Ureter (tissue), 1 donor: ENCODE measurements at places on chromosomes 4 and X.

GRCh38 chrX:43068639-43069038 lies 290.7 kb upstream of the PPP1R2C start:
- no peak for DNase-seq

GRCh38 chr4:123301923-123302322 lies 94.7 kb upstream of the SPRY1 start:
- DNase-seq: no peak

DNA sequence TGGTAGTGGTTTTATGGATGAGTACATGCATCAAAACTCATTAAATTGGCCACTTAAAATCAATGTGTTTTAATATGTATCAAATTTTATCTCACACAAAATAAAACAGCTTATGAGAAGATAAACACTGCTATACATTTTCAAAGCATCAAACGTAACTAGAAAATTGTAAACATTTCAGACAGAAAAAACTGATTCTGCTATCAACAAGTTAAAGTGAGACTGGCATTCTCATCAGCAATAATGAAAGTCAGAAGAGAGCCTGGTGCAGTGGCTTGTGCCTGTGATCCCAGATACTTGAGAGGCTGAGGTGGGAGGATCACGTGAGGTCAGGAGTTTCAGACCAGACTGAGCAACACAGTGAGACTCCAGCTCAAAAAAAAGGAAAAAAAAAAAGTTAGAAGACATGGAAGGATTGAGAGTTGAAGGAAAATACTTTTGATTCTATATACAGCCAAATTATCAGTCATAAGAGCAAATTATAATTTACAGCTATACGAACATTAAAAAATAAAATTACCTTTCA lies 2.9 kb downstream of the TBCK start:
- no peak for DNase-seq

- DNase-seq: no peak
These were observed 1.0 kb downstream of the SCD5 start for GRCh38 chr4:82797405-82798111.

DNA sequence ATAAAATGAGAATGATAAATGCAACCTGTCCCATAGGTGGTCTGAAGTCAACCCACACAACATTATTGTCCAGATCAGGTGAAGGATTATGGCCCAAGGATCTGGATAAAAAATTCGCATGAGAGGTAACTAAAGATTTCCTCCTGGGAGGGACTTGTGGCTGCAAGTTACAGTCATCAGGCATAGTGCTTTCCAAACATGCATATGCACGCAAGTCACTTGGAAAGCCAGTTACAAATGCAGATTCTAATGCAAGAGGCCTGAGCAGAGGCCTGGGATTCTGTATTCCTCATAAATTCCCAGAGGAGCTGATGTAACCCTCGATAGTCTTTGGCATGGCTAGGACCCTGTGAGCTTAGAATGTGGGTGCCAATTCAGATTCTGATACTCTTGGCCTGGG lies 21.1 kb downstream of the HS3ST1 start:
- no peak for DNase-seq

DNA sequence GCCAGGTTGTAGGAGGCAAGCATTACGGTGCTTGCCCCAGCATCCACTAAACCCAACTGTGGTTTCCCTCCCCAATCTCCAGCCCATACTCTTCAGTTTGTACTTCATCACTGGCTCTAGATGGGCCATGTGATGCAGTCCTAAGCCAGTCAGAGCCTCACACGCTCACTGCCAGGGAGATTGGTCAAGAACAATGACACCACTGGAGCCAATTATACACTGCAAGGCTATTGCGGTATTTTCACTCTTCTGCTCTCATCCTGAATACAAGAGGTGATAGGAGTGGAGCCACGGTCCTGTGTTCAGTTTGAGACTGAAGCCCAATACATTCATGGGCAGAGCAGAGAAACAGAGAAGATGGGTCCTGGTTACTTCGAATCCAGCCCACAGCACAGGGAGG lies 58.4 kb downstream of the SEPSECS start:
- no peak for DNase-seq

DNA sequence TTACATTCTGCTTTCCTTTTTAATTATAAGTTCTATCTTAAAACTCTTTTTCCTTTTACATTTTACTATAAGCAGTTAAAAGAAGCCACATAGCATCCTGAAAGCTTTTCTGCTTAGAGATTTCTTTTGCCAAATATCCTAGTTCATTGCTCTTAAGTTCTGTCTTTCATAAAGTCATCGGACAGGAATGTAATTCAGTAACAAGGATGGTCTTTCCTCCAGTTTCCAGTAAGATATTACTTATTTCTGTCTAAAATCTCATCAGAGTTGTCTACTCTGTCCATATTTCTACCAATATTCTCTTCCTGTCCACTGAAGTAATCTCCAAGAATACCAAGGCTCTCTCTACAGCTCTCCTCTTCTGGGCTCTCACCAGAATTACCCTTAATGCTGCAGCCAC lies 37.5 kb upstream of the ADH1C start:
- DNase-seq: no peak

- no peak for DNase-seq
These were observed 15.2 kb downstream of the ETDC start for GRCh38 chrX:135324463-135324862.

DNA sequence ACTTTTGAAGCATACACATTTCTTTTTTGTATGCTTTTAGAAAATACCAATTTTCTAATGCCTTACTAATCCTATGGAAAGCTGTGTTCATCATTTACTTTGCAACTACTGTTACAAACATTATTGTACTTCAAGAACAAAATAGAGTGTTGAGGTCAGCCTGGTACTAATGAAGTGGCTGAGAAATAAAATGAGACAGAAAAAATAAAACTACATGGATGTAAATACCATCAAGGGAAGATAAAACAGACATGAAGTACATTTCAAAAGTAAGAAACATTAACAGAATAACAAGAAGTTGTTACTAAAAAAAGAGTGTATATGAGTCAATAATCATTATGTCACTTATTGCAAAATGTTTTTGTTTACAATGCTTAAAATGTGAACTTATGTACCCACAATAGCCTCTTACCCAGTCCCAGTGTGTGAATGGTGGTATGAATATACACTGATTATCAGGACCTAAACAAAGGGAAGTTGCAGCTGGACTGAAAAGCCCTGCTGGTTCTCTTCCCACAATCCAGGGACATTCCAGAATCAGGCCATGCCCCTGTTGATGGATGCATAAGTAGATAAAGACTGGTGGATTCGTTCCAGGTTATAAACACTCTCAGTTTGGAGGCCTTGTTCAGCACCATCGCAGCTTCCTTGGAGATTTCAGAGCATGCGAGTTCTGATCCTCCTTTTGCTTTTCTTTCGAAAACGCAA lies 2.4 kb upstream of the CSN3 start:
- no peak for DNase-seq

DNA sequence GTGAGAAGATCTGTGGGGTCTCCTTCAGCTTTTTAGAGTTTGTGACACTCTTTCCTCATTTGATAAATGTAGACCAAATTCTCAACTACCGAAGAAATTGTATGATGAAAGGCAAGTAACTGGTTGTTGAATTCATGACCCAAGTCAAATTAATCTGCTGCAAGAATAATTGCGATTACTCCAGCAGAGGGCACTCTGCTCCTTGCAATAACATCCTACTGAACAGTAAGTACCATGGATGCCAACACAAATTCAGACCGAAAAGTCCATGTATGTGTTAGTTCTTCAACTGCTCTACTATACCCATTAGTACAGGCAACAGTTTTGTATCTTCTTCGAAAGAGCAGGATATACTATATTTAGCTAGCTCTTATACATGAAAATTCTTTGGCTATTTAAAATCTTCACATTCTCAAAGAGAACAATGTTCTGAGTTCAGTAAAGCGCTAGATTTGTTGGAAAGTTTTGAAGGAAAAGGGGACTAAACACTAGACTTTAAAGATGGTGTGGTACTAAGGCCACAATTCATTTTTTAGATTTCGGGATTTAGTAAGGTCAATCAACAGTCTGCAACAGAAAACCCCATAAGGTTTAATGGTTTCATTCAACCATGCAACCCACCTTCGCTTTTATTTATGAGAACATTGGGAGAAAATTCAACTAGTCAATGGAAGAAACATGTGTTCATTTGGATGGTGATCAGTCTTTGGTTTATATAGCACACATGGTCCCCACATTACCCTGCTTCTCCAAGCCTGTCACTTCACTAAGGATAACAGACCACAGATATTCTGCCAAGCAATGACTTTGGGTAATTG lies 105.4 kb upstream of the TBC1D9 start:
- peak; percentile 75 for DNase-seq

DNA sequence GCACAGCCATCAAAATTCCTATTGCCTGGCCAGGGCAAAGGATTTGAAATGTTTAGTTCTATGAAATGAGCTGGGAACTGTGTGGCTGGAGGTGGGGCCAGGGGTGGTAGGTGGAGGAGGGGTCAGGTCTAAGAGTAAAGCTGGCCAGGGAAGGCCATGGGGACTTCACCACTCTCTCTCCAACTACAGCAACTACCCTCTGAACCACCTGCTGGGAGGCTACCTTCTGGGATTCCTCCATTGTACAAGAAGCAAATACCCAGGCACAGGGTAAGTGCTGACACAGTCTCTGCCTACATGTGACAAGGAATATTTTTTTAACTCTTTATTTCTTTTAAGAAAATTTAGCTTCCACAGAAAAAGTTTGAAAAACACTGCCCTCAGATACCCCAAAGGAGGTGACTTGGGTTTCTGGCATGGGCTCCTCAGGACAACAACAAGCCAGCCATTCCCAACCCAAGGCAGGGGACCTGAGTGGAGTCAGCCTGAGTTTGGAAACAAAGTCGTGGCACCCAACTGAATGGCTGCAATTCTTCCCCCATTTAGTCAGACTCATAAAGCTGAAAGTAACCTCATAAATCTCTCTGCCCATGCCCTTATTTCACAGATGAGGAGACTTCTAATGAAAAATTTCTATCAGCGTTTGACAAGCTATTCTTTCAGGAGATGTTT lies 593.8 kb upstream of the DIPK2B start:
- no peak for DNase-seq

- DNase-seq: no peak
These were observed 14.3 kb upstream of the RAB28 start for GRCh38 chr4:13498469-13498868.

DNA sequence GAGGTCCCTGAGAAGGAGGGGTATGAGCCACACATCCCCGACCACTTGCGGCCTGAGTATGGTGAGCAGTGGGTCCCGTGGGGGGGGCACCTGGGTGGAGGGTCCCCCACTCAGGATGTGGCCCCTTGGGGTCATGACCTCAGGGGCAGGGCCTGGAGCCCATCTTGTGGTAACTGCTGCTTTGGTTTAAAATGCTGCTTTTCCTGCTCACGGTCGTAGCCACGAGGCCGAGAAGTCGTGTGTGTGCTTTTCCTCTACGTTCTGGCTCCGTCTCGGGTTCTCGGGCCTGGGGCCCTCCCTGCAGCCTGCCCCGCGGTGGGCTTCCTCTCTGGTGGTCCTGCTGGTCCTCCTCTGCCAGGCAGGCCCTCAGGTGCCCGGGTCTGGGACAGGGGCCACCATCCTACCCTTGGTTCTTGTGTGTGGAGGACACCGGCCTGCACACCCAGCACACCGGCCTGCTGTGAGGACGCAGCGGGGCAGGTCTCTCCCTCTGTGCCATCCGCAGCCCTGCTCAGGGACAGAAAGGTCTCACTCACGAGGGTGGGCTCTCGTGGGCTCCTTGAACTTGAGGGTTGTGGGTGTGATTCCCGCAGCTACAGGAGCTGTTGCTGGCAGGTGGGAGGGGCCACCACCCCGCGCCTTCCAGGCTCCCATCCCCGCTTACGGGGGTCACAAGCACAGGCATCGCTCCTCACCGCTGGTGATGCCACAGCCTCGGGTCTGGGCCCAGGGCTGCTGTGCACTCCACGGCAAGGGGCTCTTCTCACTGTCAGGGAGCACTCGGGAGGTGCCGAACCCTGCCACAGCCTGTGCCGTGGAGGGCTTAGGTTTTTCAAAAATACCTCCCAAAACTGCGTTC lies 19.6 kb downstream of the UVSSA start:
- DNase-seq: no peak

DNA sequence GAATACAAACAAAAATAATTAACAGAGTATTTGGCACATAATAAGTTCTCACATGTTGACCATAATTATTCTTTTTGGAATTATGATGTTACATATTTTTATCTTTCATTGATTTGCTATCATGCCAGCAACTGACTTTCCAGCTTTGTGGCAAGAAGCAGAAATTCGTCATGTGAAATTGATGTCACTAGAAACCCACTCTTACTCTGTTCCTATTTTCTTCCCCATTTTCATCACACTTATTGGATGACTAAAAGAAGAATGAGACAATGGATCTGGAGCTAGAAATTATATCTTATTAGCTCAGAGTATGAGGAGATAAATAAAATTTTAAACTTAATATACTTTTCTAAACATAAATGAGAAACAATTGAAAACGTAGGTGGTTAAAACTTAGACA lies 31.9 kb downstream of the EGF start:
- no peak for DNase-seq

- no peak for DNase-seq
These were observed 30.0 kb downstream of the HTN1 start for GRCh38 chr4:70080205-70080604.

GRCh38 chr4:20137176-20137575 lies 114.5 kb upstream of the SLIT2 start:
- no peak for DNase-seq

- no peak for DNase-seq
These were observed 43.4 kb downstream of the SHROOM2 start for GRCh38 chrX:9829308-9830267.

- DNase-seq: no peak
These were observed 193.8 kb downstream of the BCOR start for GRCh38 chrX:39903937-39904336.

GRCh38 chr4:148812101-148812500 lies 369.9 kb upstream of the NR3C2 start:
- DNase-seq: no peak

GRCh38 chrX:40479777-40480318 lies 100.9 kb upstream of the ATP6AP2 start:
- no peak for DNase-seq

GRCh38 chrX:9171841-9172463 lies 138.0 kb upstream of the FAM9B start:
- DNase-seq: no peak

GRCh38 chr4:7725951-7726350 lies 213.7 kb downstream of the AFAP1 start:
- DNase-seq: no peak

DNA sequence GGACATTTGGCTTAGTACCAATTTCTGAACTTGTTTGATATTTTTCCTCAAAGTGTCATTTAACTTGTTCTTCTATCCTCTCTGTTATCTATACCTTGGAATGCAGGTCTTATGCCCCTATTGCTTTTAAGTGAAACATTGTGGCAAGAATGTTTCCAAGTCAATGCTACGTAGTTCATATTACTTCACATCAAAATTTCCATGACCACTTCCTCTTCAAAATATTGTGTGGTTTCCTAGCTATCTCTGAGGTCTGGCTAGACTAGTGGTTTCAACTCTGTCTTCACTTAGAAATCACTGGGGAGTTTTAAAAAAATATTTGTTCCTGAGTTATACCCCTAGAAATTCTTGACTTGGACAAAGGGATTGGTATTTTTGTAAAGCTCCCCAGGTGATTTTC lies 20.2 kb upstream of the RASGEF1B start:
- DNase-seq: no peak
